ENCODE measurements at places on chromosomes 5 and 9. TPM values are rescaled to one million over a fixed set of nuclear protein-coding genes. Genes with fewer than 3 reads are reported as not detected.

GRCh38 chr9:19048966-19049916 is at the start of gene RRAGA:
TSS of gene RRAGA (plus strand) at chr9:19049427. CDS start at chr9:19049660, 233 bp downstream.
- DNase-seq = peak; percentile 96

DNA sequence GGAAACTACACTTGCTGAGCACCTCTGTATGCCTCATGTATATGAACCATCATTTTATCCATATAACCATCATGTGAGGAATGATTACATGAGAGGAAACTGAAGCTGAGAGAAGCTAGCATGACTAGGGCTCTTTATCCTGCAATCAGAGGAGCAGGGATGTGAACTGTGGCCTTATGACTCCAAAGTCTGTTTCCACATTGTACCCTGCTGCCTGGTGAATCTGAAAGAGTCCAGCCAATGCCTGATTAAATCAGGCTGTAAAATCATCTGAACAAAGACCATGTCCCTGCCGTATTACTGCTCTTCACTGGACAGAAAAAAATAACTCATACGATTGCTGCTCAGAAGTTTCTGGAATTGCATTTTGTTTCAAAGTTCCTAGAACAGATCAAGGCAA is 67.0 kb downstream of the LPAR1 start:
- no peak for DNase-seq

GRCh38 chr5:63249960-63250359 is 671.3 kb downstream of the LRRC70 start:
- DNase-seq = peak; percentile 8

TMEM252 gene
- total RNA-seq = not detected

ALDH1A1 gene
- total RNA-seq = 8.8 TPM
